ENCODE measurements at places on chromosomes 5 and 9.

DNA sequence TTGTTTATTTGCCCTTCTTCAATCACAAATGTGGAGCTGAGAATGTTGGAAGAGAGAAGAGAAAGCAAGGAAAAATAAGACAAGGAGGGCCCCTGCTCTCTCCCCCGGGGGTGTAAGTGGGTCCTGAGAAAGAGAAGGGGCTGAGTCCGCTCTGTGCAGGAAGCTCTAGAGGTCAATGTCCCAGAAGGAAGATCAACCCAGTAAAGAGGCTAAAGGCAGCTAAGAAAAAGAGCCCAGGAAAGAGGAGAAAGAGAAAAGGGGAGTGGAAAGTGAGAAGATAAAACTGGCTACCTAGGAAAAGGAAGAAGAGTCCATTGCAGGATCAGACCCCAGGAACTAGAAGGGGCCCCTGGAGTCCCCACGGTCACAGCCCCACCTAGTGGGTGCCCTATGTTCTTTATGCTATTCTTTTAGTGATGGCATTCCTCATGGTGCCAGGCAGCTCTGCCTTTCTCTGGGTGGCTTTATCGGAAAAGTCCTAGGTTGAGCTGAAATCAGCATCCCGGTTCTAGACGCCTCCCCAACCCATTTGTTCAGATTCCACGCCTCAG lies 583.4 kb downstream of the ACTL7B start:
- peak; percentile 75 for DNase-seq

- no peak for DNase-seq
Measured at GRCh38 chr5:119304439-119305211, 51.2 kb upstream of the TNFAIP8 start.

DNA sequence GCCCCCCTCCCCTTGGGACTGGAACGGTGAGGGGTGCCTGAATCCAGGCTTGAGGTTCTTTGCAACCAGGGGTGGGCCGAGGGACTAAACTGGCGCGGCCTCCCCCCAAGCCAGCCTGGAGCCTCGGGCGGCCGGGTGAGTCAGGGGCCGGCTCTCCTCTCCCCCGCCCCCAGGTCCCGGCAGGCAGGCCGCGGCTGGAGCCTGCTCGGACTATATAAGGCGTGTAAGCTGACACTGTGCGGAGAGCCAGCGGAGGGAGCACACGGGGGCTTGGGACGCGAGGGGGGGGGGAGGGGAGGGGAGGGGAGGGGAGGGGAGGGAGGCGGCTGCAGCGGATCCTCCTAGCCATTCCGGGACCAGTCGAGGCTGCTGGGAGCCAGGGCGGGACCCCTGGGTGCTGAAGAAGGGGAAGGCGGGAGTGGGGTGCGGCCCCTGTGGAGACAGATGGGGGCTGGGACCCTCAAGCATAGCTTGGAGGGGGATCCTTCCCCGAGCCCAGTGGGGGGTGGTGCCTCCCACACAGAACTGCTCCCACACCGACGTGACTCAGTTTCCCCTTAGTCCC lies 595 bp downstream of the PDLIM7 start:
- peak; percentile 84 for DNase-seq

GRCh38 chr5:55541056-55541635 lies 6.4 kb upstream of the PLPP1 start:
- no peak for DNase-seq

GRCh38 chr5:78557601-78558000 lies 91.0 kb downstream of the LHFPL2 start:
- no peak for DNase-seq

DNA sequence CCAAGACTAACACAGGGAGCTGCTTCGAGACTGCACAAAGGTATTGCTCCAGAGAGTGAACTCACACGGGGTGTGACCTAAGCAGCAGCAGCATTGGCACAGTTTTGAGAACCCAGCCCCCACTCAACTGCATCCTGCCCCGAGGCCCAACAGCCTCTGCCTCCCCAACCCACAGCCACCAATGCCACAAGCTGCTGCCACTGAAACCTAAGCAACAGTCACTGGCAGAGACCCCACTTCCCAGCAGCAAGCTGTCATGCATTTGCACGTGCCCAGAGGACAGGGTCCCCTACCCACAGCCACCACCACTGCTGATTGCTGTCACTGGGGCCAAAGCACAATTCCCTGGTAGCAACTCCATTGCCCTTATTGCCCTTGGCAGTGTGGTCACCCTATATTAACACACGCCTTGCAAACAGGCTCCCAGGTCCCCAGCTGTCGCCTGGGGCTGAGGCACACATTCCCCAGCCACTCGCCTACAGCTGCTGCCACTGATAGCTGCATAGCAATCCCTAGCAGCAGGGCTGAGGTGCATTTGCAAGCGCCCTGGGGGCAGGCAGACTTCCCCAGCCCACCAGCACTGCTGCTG lies 141.0 kb downstream of the AGTPBP1 start:
- no peak for DNase-seq

DNA sequence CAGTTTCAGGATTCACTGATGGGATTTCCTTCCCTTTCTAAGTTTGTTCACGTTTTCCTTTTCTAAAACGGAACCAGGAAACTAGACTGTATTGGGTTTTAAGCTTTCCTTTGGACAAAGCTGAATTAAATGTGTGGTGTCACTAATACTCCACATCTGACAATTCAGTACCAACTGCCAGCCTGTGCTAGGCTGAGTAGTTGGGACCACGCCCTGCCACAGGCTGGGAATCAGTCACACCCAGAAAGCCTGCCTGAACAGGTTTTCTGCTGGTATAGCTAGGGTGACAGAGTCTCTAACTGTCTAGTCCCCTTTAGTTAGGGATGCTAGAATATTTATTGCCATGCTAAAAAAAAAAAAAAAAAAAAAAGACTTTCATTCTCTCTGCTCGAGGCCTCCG lies 15.6 kb downstream of the SPACA9 start:
- DNase-seq: no peak

- no peak for DNase-seq
Measured at GRCh38 chr9:111051400-111051799, 13.1 kb upstream of the LPAR1 start.

DNA sequence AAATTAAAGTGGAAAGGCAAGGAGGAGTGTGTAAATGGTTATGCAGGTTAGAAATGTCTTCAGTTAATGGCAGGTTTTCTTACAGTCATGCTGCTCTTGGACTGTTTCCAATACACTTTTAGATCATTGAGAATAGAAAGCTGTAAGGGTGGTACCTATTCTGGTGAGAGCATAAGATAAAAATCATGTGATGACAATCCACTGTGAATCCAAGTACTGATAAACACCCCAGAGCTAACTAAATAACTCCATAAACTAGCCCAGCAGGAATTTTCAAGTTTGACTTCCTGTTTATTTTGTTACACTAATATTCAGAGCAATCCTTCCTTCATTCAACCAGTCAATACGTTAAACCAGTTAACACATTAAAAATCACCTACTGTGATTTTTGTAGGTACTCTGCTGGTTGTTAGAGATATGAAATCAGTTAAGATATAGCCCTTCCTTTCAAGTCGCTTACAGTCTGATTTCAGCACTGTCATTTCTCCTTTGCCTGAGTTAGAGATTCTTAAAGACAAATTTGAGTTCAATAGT lies 22.6 kb downstream of the VCAN start:
- no peak for DNase-seq

- DNase-seq: no peak
Measured at GRCh38 chr5:86244153-86244552, 373.6 kb upstream of the COX7C start.

- no peak for DNase-seq
Measured at GRCh38 chr5:129698661-129699060, 49.2 kb upstream of the MINAR2 start.

DNA sequence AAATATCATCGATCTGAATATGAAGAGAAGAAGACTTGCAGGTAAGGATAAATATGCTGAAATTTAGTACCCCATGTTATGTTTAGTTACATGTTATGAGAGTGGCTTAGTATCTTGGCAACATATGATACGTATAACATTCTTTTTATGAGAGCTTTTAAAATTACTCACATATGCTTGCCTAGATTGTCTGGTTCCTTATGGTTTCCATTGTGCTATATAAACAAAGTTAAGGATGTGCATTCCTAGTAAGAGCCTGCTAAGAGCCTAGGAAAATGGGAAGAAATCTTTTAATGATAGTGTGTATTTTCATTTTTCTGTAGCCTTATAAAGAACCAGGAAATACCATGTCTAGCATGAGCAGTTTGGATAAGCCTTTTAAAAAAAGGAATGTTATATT lies 112.0 kb upstream of the KCNN2 start:
- no peak for DNase-seq

- no peak for DNase-seq
Measured at GRCh38 chr9:132876849-132877248, 1.2 kb downstream of the AK8 start.

All from AG08395 (cell line).